ENCODE measurements at places on chromosomes 2 and 18. TPM values are rescaled to one million over a fixed set of nuclear protein-coding genes. Genes with fewer than 3 reads are reported as not detected.

DNA sequence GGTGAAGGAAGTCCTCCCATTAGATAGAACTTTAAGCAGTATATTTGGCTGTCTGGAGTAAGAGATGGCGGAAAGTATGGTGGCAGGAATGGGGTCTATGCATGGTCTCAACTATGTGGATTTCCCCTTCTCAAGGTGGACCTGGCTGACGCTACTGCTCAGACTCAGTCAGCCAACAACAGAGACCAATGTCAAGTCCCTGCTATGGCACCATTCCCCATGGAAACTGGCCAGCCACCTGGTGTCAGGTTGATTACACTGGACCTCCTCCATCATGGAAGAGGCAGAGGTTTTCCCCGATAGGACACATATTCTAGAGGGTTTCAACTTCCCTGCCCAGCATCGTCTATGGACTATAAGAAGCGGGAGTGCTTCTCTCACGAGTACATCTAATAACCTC lies 8.6 kb upstream of the FAHD2A start:
- H3K27ac ChIP-seq, result no peak overlapping the region
- no peak for DNase-seq
- no peak overlapping the region for H3K4me3 ChIP-seq
- no peaks in the 10 kb centered on the region for H3K4me1 ChIP-seq

GRCh38 chr18:23718731-23719130 lies 29.5 kb downstream of the LAMA3 start:
- no peak overlapping the region for H3K27ac ChIP-seq
- H3K4me1 ChIP-seq, result no peaks in the 10 kb centered on the region
- H3K4me3 ChIP-seq, result no peak overlapping the region

The SF3B6 gene
- total RNA-seq, result 164 TPM

The OR6B2 gene
- not detected for total RNA-seq
